ENCODE measurements at places on chromosomes 2 and 18. TPM values are rescaled to one million over a fixed set of nuclear protein-coding genes. Genes with fewer than 3 reads are reported as not detected.

- DNase-seq, result peak; percentile 55
These were observed 27.0 kb downstream of the DNMT3A start for GRCh38 chr2:25314514-25315315.

- DNase-seq, result no peak
These were observed 342.9 kb upstream of the ACVR2A start for GRCh38 chr2:147501968-147502367.

DNA sequence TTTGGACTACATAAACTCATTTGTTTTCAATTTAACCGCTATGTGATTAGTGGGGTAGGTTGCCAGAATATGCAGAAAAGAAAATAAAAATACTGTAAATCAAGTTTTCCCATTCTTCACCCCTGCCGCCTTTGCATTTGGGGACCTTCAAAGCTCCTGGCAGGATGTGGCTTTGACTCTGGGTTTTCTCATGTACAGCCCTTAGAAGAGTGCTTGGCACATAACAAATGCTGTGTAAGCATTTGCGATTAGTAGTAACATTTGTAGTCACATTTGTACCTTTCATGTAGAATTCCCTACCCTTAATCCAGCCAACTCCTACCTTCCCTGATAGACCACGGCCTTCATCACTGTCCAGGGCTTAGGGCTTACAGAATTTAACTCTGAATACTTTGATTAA, 262.6 kb downstream of the MREG start:
- DNase-seq, result peak; percentile 40

The CFAP53 gene
- 0.99 TPM for total RNA-seq

The RAB6C gene
- total RNA-seq, result not detected

The MC4R gene
- total RNA-seq, result not detected

All from fibroblast of lung (primary cell).